ENCODE measurements at places on chromosomes 1 and 21. TPM values are rescaled to one million over a fixed set of nuclear protein-coding genes. Genes with fewer than 3 reads are reported as not detected.

The GPATCH2 gene
- 15.1 TPM for total RNA-seq

DNA sequence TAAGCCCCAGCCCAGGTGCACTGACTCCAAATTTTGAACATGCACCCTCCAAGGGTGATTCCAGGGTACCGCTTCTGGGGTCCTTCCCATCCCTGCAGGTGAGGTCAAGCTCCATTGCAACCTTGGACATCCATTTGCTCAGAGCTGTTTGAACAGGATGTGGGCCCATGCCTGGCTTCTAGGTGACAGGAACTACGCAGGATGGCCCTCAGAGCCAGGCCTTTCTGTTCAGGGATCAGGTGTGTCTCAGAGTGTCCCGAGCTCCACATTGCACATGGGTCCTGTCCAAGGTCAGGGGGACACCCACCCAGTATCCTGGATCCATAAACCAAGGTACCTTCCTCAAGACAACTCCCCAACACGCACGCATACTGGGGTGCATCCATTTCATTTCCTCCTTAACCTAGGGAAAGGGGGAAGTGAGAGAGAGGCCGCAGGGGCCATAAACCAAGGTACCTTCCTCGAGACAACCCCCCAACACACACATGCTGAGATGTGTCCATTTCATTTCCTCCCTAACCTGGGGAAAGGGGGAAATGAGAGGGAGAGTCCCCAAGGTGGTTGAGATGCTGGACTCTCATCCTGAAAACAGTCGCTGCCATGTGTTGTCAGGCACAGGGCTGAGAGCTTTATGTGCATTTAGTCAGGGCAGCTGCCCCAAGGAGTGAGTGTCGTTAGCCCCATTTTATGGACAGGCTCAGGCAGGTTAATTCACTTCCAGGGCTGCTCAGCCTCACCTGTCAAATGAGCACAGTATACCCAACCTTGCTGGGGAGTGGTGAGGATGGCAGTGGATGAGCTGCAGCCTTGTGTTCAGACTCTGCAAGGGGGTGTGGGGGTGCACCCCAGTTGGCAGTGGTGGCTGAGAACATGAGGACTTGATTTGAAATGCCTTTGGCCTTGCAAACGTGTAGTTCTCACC, 2.1 kb downstream of the SLC66A1 start:
- no peak for DNase-seq

The ATP6V1G3 gene
- total RNA-seq, result not detected

The OR2L5 gene
- total RNA-seq, result not detected

The RPRD2 gene
- 20.6 TPM for total RNA-seq

The TCHHL1 gene
- not detected for total RNA-seq

DNA sequence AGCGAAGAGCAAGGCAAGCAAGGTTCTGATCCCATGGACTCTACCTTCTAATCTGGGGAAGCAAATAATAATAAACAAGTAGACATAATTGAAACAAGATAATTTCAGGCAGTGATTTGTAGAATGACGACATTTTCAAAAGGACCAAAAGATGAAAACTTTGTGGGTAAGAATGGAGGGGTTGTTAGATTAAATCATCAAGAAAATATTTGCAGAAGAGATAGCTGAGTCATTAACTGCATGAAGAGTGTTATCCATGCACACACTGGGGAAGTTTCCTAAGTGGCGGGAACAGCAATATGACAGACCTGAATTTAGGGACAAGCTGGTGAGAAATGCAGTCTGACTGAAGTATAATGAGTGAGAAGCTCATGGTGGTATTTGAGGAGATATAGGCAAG, 583.1 kb upstream of the RGS18 start:
- DNase-seq, result no peak
